ENCODE measurements at places on chromosomes 3 and 15.

GRCh38 chr15:101450403-101451265 is 38.9 kb downstream of the PCSK6 start:
- no peak for DNase-seq

- no peak for DNase-seq
Observed at GRCh38 chr15:59354417-59355031, 18.1 kb downstream of the MYO1E start.

DNA sequence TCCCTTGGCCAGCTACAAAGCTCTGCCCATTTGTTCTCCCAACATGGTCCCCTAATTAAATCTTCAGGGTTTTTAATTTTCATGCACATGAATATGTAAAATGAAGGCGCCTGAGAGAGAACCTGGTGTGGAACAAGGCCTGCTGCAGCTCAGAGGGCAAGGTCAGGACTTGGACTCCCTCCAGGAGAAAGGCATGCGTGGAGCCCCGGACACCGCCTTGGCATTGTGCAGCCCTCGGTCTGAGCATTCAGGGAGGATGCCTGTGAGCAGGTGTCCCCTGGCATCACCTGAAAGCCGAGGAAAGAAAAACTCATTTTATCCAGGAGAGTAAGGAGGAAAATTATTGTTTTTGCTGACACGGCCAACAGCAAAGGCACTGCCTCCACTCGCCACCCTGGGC is 33.8 kb upstream of the EPHB1 start:
- no peak for DNase-seq

DNA sequence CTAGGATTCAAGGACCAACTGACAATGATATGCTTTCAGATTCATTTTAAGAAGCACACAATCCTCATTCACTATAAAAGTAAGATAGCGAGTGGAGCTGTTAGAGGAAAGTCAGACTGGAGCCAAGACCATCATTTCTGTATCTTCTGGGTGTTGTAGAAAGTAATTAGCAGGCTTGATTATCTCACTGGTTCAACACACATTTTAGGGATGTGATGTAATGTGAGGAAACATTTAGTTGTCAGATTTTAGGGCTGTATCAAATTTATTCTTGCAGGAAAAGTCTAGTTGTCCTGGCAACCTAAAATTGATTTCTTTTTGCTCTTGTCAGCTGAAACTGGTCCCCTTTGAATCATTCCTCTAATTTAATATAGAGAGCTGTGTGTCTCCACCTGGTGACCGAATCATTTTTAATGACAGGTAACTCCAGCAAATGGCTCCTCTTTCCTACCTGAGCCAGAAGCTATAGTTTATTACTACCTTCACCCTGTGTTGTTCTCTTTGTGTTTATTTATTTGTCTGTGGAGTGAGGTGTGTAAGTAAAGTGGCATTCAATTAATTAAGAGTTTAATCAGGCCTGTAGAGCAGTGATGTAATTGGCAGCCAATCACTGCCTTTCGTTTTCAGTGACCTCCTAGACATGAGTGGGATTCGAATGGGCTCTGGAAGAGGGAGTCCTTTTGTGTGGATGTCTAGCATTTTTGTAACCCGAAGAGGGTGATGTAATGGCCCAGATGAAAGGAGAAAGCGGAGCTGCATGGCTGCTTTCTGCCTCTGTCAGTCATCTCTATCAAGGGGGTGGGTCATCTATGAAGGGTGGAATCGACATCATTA is 125.8 kb downstream of the LPP start:
- DNase-seq, result no peak

GRCh38 chr3:137588871-137589270 is 175.2 kb upstream of the SOX14 start:
- DNase-seq, result no peak

GRCh38 chr3:159837725-159838124 is 150.9 kb upstream of the IL12A start:
- no peak for DNase-seq

GRCh38 chr3:165837058-165837525 is at the start of gene BCHE:
Gene BCHE (minus strand): TSS chr3:165837423. CDS start chr3:165831033, 6,390 bp downstream.
- no peak for DNase-seq

DNA sequence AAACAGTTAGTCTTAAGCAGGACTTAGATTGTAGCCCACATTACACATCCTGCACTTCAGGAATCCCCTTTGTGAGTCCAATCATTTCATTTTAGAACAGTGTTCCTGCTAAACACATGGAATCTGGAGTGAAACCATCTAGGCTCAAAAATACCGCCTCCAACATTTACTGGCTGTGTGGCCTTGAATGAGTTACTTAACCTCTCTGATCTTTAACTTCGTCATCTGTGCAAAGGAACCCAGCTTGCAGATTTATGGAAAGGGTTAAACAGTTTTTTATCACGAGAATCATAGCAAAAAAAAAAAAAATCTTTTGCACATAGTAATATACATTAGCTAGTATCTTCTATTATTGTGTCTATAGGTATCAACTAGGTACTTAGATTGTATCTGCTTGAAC is 8.0 kb upstream of the LRTM1 start:
- no peak for DNase-seq

GRCh38 chr3:155861476-155862183 is 7.4 kb upstream of the SLC33A1 start:
- DNase-seq, result no peak

DNA sequence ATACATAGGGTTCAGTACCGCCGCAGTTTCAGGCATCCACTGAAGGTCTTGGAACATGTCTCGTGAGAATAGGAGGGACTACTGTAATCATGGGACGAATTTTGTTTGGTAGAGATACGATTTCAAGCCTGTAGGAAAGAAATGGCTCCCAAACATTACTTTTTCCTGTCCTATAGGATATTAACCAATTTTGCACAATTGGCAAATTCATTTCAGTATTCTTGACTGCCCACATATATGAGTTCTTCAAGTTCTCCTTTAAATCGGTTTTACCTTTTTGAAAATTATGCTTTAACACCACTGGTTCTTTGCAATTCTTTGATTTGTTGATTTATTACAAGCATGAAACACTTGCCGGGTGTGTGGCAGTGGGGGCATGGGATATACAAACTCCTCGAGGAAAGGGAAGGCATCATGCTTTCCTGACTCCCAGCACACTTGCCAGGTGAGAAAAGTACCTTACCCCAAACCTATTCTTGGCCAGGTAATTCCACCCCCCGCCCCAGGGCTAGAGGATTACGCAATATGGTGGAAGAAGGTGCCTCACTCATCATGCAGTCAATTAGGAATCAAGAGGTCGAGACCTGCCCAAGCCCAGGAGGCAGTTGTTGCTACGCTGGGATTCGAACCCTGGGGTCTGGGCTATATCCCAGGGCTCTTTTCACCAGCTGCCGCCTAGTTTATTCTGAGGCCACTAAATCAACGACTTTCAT is 584 bp upstream of the LARS2 start:
- no peak for DNase-seq

DNA sequence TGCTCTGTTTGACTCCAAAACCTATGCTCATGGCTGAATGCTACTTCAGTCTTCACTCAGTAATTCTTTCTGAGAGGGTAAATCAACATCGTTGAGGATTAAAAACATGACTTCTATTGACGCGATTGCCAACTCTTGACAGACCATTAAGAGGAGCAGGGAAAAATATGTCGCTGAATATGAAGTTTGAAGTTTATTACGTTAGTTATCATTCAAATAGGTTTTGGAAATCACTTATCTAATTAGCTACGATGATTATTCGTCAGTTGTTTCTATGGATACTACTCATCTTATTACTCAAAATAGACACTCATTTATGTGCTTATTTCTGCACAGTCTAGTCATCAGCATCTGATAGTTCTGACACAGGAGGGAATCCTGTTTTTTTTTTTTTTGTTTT is 279.2 kb upstream of the TBL1XR1 start:
- DNase-seq, result no peak

DNA sequence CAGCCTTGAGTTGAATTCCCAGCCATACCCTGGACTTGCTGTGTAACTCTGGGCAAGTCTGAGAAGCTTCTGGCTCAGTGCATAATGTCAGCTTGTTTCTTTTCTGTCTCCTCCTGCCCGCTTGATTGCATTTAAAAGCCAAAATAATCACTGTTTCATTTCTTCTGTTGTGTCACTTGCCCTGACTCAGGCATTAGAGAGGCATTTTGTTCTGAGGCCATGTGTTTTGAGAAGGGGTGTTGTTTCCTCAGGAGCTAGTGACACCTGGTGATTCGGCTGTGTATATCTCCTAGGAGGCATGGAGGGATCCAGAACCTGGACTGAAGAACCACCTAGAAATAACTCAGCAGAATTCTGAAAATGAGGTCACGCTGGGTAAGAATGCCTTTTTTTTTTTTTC is 16.0 kb downstream of the WDR73 start:
- no peak for DNase-seq

DNA sequence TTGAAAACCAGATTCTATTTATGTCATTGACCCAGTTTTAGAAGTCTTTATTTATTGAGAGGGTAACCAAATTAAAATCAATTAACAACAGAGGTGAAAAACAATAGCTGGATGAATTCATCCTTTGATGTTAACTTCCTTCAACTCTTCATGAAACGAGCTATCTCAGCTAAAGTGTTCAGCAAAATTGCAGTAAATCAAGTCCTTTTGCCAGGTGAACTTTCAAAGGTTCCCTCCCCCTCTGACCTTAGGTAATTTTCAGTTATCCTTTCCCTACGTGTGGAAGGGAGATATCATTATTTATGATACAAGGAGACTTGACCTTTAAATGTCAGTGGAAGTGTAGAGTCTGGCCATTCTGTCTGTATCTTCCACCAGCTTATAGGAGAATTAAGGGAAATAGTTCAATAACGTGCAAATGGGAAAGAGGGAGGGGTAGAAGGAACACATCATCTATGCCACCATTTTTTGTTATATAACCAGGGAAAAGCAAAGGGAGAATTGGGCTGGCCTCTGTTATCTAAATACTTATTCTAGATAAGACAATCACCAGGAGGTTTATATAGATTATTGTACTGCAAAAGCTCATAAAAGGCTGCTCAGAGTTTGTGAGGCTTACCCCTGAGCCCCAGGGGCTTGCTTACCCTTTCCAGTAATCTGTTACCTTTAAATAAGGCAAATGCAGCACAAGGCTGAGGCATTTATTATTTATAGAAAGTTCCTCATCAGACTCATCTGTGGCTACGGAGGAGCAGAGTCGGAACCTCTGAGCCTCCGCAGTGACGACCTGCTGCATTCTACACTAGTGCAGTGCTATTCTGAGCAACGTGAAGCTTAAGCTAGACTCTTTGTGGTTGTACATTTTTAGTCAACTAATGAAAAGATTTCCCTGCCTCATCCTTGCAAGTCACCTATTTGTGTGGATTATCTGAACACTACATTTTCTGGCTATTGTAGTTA is 97.7 kb upstream of the ZBED2 start:
- DNase-seq, result no peak

GRCh38 chr15:40114218-40114617 is 5.5 kb upstream of the BMF start:
- DNase-seq, result no peak

DNA sequence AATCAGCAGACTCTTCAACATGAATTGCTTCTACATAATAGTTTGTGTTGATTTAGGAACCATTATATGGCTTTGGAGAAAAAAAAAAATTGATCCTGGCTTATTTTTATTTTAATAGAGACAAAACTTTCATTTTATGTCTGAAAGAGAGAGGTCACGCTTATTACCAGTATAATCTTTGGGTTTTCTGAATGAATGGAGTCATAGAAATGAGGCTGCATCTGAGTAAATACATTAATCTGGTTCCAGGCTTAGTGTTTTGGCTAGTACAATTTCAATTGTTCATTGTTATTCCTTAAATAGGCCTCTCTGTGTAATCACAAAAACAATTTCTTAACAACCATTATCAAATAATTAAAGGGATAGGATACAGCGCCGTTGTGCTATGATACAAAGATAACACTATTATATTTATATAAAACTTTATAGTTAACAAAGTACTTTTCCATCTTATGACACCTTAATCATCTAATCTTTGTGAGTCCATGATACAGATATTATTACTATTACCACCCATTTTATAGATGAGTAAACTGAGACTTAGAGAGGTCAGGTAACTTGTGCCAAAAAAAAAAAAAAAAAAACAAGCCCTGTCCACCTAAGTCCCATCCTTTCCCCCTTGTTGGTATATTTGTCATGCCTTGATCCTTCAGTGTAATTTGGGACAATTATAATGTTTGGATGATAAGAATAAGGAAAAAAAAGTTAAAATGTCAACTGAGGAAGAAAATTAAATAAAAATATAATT is 41.8 kb upstream of the GOLM2 start:
- no peak for DNase-seq

DNA sequence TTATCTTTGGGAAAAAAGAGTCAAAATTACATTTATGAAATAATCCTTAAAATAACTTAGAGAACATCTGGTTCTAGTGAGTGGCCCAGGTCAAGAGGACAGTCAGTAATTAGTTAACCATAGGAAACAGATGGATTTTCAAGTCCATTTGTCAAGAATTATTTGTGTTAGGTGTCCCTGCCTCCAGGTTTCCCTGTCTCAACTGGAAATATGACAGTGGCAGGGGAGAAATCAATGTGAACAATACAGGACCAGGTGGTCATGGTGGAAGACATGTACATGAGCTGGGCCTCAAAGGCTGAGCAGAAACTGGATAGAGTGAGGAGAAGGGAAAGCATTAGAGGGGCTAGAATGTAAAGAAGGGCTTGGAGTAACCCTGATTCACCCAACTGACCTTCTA is 372.6 kb downstream of the VPS13C start:
- no peak for DNase-seq

- no peak for DNase-seq
Observed at GRCh38 chr3:9887480-9887879, 2.9 kb upstream of the JAGN1 start.

GRCh38 chr15:49876401-49877038 is 242.5 kb downstream of the ATP8B4 start:
- no peak for DNase-seq

DNA sequence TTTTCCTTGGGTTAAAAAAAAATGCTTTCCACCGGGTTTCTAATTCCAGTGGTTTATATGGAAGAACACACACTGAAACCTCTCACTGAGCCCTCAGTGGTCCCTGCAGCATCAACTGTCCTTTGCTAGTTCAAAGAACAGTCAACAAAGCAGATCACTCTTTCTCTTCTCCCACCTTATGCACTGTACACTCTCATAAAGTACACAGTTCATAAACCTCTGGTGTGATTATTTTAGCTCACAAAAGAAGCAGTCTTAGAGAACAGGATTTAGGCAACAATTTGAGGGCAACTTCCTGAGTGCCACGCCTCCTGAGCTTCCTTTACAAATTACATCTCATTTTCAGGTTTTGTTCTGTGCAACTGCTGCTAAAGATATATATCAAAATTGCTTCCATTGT is 728.4 kb upstream of the GOLIM4 start:
- DNase-seq, result no peak

DNA sequence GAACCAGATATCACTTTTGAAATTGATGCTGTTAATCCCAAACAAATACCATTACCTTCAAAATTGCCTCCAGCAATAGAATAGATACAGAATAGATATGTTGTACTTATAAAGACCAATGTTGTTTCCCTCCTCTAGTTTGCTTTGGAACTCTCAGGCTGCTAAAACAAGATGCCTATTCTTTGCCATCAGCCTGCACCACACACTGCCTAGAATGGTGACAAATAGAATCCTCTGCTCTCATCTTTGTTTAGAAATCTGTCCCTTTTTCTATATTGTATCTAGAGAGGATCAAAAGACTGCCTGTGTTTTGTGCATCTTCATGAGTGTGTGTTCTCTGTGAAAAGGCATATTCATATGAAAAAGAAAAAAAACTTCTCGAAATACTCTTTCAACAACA is 349.2 kb upstream of the CCDC54 start:
- no peak for DNase-seq

GRCh38 chr15:64824929-64825430 is 467 bp downstream of the PIF1 start:
- no peak for DNase-seq

Data from CD8-positive, alpha-beta memory T cell (primary cell).